NCI-H146 (cell line): ENCODE measurements at places on chromosomes 6 and 20.

DNA sequence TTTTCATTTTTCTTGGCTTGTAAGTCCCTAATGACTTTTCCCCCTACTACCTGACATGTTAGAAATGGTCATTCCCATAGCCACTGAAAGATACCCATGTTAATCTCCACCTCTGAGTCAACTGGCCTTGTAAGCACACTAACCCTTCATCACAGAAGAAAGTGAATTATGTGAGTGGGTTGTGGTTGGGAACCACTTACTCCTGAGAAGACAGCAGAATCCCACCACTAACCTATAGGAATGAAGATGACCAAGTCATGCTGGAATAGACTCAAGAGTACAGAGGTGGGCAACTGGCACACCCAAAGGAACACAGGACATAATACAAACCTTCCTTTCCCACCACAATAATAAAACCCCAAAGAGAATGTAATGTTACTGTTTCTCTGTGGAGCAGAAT, 30.1 kb downstream of the RAMACL start:
- DNase-seq: no peak

- no peak for DNase-seq
These were observed 66.7 kb downstream of the TMEM170B start for GRCh38 chr6:11604215-11604614.

- DNase-seq: no peak
These were observed 61.0 kb downstream of the RNF182 start for GRCh38 chr6:13985663-13986325.

- DNase-seq: no peak
These were observed 75.7 kb downstream of the SYNJ2 start for GRCh38 chr6:158057213-158057987.

- peak; percentile 38 for DNase-seq
These were observed 556.0 kb upstream of the JAG1 start for GRCh38 chr20:11229772-11230171.

GRCh38 chr6:80636689-80637088, 530.2 kb downstream of the BCKDHB start:
- no peak for DNase-seq

DNA sequence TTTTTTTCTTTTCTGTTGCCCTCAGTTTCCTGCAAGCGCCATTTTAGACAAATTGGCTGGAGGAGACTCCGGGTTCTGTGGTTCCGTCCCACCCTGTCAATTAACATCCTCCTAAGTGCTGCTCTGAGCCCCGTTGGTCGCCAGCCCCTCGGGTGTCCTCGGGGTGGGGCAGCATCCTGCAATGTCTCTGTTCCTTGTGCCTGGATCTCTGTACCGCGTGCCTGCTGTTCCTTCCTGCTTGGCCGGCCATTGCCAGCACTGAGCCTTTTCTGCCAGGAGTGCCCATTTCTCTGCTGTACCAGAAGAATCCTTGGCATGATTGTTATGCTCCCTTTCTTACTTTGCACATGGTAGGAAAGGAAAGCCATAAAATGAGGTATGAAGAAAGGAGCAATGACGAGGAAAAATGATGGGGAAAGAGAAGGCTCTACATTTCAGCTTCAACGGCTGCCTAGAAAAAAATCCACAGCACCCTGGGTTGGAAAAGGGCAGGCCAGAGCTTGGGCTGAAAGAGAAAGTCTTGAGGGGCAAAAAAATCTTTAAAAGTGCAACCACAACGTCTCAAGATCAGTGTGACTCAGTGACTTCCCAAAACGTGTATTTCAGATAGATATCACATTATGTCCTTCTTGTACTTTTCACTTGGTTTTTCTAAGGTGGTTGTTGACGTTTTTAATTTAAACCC, 256.7 kb downstream of the CLIC5 start:
- DNase-seq: no peak

GRCh38 chr6:117384659-117385058, 41.1 kb downstream of the ROS1 start:
- DNase-seq: no peak

DNA sequence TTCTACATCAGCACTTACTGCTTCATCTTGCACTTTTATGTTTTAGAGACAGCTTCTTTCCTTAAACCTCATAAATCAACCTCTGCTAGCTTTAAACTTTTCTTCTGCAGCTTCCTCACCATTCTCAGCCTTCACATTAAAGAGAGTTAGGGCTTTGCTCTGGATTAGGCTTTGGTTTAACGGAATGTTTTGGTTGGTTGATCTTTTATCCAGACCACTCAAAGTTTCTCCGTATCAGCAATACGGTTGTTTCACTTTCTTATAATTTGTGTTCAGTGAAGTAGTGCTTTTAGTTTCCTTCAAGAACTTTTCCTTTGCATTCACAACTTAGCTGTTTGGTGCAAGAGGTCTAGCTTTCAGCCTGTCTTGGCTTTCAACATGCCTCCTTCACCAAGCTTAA, 40.4 kb downstream of the DNAAF9 start:
- no peak for DNase-seq
